Cardiac fibroblast (primary cell): ENCODE measurements at places on chromosomes 7 and 10.

DNA sequence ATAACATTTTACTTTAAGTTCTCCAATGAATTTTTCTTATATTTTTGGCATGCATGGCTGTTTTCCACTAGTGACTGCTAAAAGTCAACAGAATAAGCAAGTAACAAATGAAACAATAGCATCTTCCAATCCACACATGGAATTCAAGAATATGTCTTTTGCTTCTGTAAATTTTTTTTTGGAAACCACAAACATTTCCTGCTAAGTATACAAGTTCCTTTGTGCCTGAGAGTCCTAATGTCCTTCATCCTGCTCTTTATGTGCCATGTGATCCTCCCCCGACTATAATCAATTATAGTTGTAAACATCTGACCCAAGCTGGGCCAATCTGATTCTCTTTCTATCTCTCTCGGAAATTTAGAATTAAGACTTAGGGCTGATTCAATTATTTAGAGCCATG, 61.2 kb downstream of the PPP1R3C start:
- no peak for DNase-seq

GRCh38 chr7:11985971-11986370, 154.0 kb upstream of the THSD7A start:
- no peak for DNase-seq

DNA sequence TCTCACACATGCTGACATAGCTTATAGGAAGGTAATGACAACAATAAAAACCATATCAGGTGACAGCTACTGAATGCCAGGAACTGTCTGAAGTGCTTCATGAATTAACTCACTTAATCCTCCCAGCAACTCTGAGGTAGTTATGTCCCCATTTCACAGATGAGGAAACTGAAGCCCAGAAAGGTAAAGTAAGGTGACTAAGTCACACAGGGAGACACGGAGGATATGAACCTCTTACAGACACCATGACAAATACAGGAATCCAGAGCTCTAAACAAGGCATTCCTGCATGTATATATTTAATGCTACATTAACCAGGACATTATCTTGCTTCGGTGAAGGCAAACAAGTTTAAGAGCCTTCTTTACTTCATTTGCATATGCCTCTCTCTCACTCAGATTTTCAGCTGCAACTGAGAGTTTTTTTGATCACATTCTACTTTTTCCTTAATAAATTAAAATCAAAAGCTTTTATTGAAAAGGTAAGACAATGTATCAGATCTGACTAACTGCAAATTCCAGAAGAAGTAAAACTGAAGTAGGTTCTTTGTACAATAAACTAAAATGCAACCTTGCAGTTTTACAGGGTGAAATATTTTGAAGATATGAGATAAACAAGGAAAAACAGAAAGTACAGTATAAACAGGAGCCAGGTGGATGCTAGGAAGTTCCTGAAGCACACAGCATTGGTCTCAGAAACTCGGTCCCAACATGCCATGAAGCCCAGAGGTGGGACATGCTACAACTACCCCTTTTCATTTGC, 79.5 kb downstream of the SGMS1 start:
- DNase-seq: no peak

GRCh38 chr10:93352638-93353383, 129.3 kb downstream of the MYOF start:
- peak; percentile 63 for DNase-seq

DNA sequence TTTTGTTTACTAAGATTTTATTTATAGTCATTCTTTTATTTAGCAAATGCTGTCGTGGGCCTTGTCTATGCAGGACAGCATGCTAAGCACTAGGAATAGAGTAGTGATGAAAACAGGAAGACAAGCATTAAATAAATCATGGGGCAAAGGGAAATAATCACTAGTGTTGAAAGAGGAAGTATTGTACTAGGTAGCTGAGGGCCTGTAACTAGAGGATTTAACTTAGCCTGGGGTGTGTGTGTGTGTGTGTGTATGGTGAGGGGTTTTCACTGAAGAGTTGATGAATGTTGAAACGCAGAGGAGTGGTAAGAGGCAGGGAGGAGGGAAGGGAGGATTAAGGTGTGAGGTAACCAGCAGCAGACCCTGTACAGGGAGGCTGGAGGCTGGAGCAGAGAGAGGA, 446.4 kb downstream of the SDK1 start:
- DNase-seq: no peak

- no peak for DNase-seq
Measured at GRCh38 chr10:101956117-101956516, 99.9 kb downstream of the ARMH3 start.
